ENCODE measurements at places on chromosomes 4 and X. TPM values are rescaled to one million over a fixed set of nuclear protein-coding genes. Genes with fewer than 3 reads are reported as not detected.

PABPC1L2B gene
- not detected for total RNA-seq

ETDA gene
- total RNA-seq: not detected

TLR3 gene
- total RNA-seq: 3.1 TPM

STARD8 gene
- 1.6 TPM for total RNA-seq

PABPC5 gene
- 3.3 TPM for total RNA-seq

FMR1NB gene
- total RNA-seq: not detected

ZDHHC15 gene
- 0.23 TPM for total RNA-seq

NHS gene
- total RNA-seq: 4.4 TPM

CT47B1 gene
- total RNA-seq: not detected

NUDT10 gene
- 1.2 TPM for total RNA-seq

NDNF gene
- total RNA-seq: 4.9 TPM

ABLIM2 gene
- 2.7 TPM for total RNA-seq

AFAP1 gene
- total RNA-seq: 134 TPM

GAB3 gene
- total RNA-seq: 2.7 TPM

SPANXD gene
- total RNA-seq: not detected

SPANXN4 gene
- total RNA-seq: not detected

RNF175 gene
- total RNA-seq: not detected

GYG2 gene
- 0.86 TPM for total RNA-seq

GIMD1 gene
- total RNA-seq: not detected

RENBP gene
- total RNA-seq: 7.6 TPM

GPRIN3 gene
- 0.03 TPM for total RNA-seq

JAKMIP1 gene
- not detected for total RNA-seq

C4orf36 gene
- 0.33 TPM for total RNA-seq

TMPRSS11D gene
- total RNA-seq: not detected

NPY2R gene
- total RNA-seq: 27.4 TPM

FGF13 gene
- total RNA-seq: 0.13 TPM

WDR17 gene
- total RNA-seq: 0.76 TPM

All from smooth muscle cell of the pulmonary artery (primary cell).